Activated gamma-delta T cell treated with Interleukin-2 at 50 U/mL for 16 hours (primary cell): ENCODE measurements at places on chromosomes 4 and X.

GRCh38 chr4:150256841-150257730 is 178.8 kb downstream of the DCLK2 start:
- no peak for DNase-seq

DNA sequence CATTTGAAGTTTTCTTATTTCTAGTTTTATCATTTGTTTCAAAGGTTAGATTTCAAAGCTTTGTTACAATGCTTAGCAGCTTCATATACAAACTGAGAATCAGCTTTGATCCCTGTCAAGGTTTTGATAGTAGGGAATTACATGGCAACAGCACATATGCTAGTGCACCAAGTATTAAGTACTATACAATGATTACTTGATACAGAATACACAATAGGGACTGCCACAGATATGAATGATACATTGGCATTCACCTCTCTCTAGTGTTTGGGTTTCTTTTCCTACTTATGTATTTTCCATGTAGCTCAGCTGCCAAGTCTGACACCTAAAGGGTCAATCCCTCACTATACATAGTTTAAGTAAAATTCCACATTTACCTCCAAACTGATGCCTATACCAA is 344.0 kb downstream of the FAT4 start:
- DNase-seq, result no peak

- DNase-seq, result no peak
Measured at GRCh38 chr4:8552581-8553205, 27.5 kb upstream of the GPR78 start.

- no peak for DNase-seq
Measured at GRCh38 chr4:161356351-161356750, 807.4 kb downstream of the FSTL5 start.

- no peak for DNase-seq
Measured at GRCh38 chr4:188971125-188971524, 831.9 kb downstream of the TRIML1 start.

DNA sequence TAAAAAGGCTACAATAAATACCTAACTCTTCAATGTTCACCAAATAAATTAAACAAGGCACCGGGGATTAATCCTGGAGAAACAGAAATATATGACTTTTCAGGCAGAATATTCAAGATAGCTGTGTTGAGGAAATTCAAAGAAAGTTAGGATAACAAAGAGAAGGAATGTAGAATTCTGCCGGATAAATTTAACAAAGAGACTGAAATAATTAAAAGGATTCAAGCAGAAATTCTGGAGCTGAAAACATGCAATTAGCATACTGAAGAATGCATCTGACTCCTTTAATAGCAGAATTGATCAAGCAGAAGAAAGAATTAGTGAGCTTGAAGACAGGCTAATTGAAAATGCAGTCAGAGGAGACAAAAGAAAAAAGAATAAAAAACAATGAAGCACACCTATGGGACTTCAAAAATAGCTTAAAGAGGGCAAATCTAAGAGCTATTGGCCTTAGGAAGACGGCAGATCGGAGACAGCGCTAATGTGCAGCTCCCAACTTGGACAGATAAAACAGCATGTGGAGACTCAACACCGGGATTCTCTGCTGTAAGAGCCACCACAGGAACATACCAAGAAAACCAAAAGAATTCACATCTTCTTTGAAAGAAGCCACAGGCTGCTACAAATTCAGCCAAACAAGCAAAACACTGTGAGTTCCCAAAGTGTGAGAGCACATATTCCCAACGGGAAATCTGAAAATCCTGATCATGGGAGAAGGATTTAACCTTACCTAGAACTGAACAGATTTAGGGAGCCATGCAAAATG is 1290.9 kb downstream of the PCDH18 start:
- DNase-seq, result no peak
